ENCODE measurements at places on chromosomes 5 and 9. TPM values are rescaled to one million over a fixed set of nuclear protein-coding genes. Genes with fewer than 3 reads are reported as not detected.

DNA sequence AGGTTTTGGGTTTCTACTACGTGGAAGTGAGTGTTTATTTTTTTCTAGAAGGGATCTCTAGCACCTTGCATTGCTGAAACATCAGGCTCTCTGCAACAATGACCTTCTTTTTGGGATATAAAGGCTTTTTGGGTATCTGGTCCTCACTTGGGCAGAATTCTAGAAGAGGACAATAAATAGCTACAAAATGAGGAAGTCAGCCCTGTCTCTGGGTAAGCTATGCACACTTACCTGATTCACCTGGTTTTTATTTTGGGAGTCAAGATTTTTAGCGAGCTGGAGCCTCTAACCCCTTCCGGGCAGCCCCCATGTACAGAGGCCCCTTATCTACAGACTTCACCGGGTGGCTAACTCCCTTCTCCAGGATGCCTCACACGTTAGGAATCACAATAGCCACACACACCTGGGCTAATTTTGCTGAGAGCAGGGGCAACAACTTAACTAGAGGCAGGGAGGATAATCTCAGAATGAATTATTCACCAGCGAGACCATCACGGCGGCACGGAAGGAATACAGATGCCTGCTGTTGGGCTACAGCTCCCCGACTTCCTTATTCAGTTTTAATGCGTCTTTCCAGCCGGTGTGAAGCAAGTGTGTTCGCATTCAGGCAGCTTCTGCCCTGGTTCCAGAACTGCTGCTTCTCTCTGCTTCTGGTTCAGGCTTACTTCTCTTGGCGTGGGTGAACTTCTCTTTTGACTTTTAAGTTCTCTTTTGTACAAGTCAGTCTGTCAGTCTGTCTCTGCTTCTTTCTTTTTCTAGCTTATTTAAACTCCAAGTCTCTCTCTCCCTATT is 341.0 kb upstream of the PANK3 start:
- no peak for DNase-seq
- no peak overlapping the region for H3K27ac ChIP-seq
- peaks cover 84% of the 10 kb centered on the region for H3K27me3 ChIP-seq
- no peak overlapping the region for H3K4me3 ChIP-seq
- no peaks in the 10 kb centered on the region for H3K36me3 ChIP-seq

DNA sequence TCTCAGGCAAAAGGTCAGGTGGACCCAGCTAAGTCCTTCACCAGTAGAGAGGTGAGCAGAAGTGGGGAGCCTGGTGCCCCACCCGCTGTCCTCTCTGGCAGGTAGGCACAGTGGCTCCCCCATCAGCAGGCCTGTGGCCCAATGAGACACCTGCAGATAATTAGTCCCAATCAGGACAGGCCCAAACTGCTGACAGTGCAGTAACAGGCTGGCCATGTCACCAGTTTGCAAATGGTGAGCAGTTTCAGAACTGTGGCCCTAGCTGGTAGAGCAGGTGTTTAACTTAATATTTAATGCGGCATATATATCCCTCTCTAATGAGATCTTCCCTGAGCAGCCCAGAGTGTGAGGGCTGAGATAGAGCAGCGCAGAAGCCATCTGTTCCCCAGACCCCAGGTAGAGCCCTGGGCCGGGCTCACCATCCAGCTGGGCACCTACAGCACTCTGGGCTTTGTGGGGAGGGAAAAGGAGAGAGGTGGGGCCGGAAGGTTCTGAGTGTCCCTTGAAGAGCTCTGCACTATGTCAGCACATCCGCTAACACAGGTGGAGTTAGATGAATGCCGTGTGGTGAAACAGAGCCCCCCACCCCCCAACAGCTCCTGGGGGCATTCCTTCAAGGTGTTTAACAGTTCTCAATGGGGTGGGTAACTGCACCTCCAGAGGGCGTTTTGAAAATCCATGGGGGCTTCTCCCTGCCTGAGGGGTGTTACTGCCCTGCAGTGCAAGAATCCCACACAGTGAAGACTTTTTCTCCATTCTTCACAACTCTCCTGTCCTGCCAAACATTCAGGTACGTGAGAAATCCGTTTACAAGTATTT is 120.5 kb downstream of the PAX5 start:
- H3K36me3 ChIP-seq, result no peaks in the 10 kb centered on the region
- no peak overlapping the region for H3K4me3 ChIP-seq
- H3K27ac ChIP-seq, result no peak overlapping the region
- no peak for DNase-seq
- peaks cover 10% of the 10 kb centered on the region for H3K27me3 ChIP-seq
- H3K4me1 ChIP-seq, result no peaks in the 10 kb centered on the region

GRCh38 chr5:61298066-61298465 is 34.0 kb upstream of the ZSWIM6 start:
- H3K4me1 ChIP-seq, result peaks cover 44% of the 10 kb centered on the region
- no peaks in the 10 kb centered on the region for H3K27me3 ChIP-seq

DNA sequence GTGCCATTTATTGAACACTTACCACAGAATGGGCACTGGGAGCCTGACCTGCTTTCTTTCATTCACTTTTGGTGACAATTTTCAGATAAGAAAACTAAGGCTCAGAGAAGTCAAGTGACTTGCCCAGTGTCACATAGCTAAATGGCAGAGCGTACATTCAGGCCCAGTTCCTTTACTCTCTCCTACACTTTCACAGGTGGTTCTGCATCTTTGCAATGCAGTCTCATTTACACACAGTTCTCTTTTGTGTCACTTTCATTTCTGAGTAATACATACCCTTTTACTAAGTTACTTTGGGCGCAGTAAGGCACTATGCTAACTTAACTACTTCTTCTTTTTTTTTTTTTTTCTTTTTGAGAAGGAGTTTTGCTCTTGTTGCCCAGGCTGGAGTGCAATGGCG is 8.3 kb downstream of the NFIL3 start:
- peaks cover 55% of the 10 kb centered on the region for H3K4me1 ChIP-seq
- H3K36me3 ChIP-seq, result peaks cover 4% of the 10 kb centered on the region

DNA sequence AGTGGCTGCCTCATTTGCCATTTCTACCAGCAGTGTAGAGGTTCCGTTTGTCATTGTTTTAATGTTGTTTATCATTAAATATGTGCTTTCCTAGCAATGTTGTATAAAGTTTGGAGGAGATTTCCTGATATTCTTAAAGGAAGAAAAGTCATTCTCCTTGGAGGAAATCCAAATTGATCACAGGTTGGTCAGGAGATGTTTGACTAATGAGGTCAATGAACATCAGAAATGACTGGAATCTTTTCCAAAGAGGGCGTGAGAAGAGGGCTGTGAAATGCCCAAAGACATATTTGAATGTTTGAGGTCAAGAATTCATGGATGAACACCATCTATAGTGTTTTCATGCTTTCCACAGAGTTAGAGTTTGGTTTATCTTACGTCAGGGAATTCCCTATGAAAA is 471.3 kb downstream of the MAT2B start:
- H3K4me3 ChIP-seq, result no peak overlapping the region
- H3K36me3 ChIP-seq, result no peaks in the 10 kb centered on the region
- no peaks in the 10 kb centered on the region for H3K4me1 ChIP-seq
- no peak overlapping the region for H3K27ac ChIP-seq
- no peaks in the 10 kb centered on the region for H3K27me3 ChIP-seq
- no peak for DNase-seq

DNA sequence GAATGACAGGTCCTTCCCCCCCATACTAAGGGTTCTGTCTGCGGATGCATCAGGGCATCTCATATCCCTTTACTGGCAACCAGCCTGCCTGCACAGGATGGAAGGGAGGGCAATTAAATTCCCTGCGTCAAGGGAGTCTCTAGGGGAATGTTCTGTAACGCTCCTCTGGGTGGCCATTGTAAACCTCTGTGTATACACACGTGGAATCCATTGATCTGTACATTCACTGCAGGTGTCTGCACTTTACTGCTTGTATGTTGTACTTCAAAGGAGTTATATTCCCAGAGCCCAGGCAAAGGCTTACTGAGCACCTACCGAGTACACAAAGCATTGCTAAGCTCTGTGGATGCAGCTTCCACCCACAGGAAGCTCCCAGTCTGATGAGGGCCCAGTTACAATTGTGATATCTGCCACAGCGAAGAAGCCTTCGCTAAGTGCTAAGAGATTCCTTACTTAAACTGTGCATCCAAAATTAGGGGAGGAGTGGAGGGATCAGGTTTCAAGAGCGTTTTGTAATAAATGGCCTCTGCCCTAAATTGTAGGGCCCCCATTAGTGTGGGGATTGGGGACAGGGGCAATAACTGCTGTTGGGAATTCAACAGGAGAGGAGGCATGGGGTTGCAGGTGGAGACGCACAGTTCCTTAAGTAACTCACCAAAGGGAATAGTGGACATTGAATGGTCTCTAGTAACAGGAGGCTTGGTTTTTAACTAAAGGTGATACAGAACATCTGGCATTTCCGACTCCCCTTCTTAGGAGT is 1.5 kb upstream of the RETREG1 start:
- no peak overlapping the region for H3K27ac ChIP-seq
- H3K27me3 ChIP-seq, result peaks cover 51% of the 10 kb centered on the region
- no peak overlapping the region for H3K4me3 ChIP-seq
- no peaks in the 10 kb centered on the region for H3K36me3 ChIP-seq

GRCh38 chr9:98686961-98687855 is 21.5 kb downstream of the GABBR2 start:
- H3K27ac ChIP-seq, result no peak overlapping the region
- no peak for DNase-seq
- no peak overlapping the region for H3K4me3 ChIP-seq
- no peaks in the 10 kb centered on the region for H3K4me1 ChIP-seq
- H3K36me3 ChIP-seq, result no peaks in the 10 kb centered on the region
- H3K27me3 ChIP-seq, result no peaks in the 10 kb centered on the region

CCDC152 gene
- not detected for total RNA-seq

HACD4 gene
- not detected for total RNA-seq

All from PC-3 (cell line).